ENCODE measurements at places on chromosomes 16 and 17. TPM values are rescaled to one million over a fixed set of nuclear protein-coding genes. Genes with fewer than 3 reads are reported as not detected.

Gene MYH1
- total RNA-seq: not detected

Gene TMC6
- total RNA-seq: 21.4 TPM

Gene SETD1A
- total RNA-seq: 2.6 TPM

Gene NPIPA5
- total RNA-seq: not detected

Gene MT1G
- not detected for total RNA-seq

Gene ITFG1
- 55.3 TPM for total RNA-seq

Gene GFAP
- 0.54 TPM for total RNA-seq

Gene SYT17
- 0.72 TPM for total RNA-seq

Gene IFI35
- total RNA-seq: 6.9 TPM

Gene NHLRC4
- total RNA-seq: 1.0 TPM

Gene SPATA22
- not detected for total RNA-seq

Gene SLC46A1
- total RNA-seq: 3.7 TPM

Gene PRR35
- not detected for total RNA-seq

Gene KRTAP9-4
- total RNA-seq: not detected

Gene XAF1
- total RNA-seq: 16.7 TPM

Gene SLC12A3
- total RNA-seq: not detected

Gene KCNAB3
- 0.27 TPM for total RNA-seq

Gene EXOC3L1
- 2.4 TPM for total RNA-seq

Gene GUCY2D
- not detected for total RNA-seq

Gene ASB16
- total RNA-seq: not detected

Gene CHMP6
- 16.8 TPM for total RNA-seq

Gene KAT8
- total RNA-seq: 36.2 TPM

Gene TAC4
- total RNA-seq: not detected

Gene TP53TG3
- total RNA-seq: not detected

Gene EIF5A
- total RNA-seq: 734 TPM

Gene FOXL1
- total RNA-seq: 10.2 TPM

Gene SLC35G6
- not detected for total RNA-seq

Gene CCL5
- total RNA-seq: 0.18 TPM

Gene ABCA9
- total RNA-seq: 2.4 TPM

Gene MMP25
- under 0.01 TPM for total RNA-seq

Gene TBC1D28
- total RNA-seq: not detected

Gene USP10
- total RNA-seq: 62.5 TPM

Gene HS3ST6
- total RNA-seq: not detected

Gene TP53TG3B
- not detected for total RNA-seq

Gene CMC2
- total RNA-seq: 55.0 TPM

Gene TPPP3
- 0.28 TPM for total RNA-seq

Gene GPR179
- not detected for total RNA-seq

Gene PLEKHH3
- total RNA-seq: 4.6 TPM

Gene TM4SF5
- not detected for total RNA-seq

Gene SLC6A4
- under 0.01 TPM for total RNA-seq

Gene PSKH1
- total RNA-seq: 14.8 TPM

Gene RNF135
- 5.7 TPM for total RNA-seq

Gene KRT25
- not detected for total RNA-seq

Gene TP53TG3C
- total RNA-seq: not detected

Gene PPY
- not detected for total RNA-seq
